NCI-H1092 (cell line): ENCODE measurements at places on chromosomes 11 and 22.

DNA sequence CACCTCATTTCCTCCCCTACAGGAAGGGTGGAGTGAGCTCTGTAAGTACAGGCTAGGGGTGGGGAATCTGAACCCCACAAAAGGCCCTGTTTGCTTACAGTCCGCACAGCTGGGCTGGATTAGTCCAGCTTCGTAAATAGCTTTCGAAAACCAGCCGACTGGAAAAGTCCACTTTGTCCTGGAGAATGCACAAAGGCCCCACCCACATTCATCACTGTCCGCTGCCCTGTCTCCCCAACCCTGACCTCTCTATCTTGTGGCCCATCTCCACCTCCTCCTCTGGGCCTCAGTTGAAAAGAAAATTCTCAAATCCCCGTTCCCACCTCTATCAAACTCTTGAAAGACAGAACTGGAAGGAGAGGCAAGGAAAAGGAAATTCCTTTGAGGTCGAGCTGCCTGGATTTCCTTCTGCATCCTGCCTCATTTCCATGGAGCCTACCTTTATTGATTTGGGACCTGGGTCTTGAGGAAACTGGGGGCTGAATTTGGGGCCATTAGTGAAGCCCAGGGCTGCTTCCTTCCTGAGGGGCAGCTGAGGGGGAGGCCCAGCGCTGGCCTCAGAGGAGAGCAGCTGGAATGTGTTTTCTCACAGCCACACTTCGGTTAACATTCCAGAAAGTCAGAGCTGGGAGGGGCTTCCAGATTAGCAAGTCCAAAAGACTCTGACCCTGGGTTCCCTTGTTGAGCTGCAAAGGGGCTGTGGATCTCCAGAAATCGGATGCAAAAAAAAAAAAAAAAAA lies 147.6 kb downstream of the FBXO7 start:
- no peak for DNase-seq

DNA sequence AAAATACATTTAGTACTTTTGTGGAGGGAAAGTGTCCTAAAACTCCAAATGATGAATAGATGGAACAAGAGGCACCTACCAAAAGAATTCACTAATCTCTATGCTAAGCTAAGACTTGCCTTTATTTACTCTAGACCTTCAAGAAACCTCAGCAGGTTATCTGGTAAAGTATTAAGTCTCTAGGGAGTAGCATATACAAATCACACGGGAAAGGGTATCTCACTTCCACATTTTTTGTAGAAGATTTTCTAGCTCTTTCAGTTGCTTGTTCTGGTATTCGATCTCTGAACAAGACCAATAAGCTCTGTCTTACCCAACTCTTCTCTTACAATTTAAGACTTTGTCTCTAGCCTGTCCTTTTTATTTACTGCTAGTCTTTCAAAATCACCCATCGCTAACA lies 18.1 kb upstream of the CADM1 start:
- no peak for DNase-seq

GRCh38 chr11:70627219-70627618 lies 228.9 kb downstream of the CTTN start:
- no peak for DNase-seq

- no peak for DNase-seq
Observed at GRCh38 chr11:119895981-119896380, 167.0 kb upstream of the NECTIN1 start.

DNA sequence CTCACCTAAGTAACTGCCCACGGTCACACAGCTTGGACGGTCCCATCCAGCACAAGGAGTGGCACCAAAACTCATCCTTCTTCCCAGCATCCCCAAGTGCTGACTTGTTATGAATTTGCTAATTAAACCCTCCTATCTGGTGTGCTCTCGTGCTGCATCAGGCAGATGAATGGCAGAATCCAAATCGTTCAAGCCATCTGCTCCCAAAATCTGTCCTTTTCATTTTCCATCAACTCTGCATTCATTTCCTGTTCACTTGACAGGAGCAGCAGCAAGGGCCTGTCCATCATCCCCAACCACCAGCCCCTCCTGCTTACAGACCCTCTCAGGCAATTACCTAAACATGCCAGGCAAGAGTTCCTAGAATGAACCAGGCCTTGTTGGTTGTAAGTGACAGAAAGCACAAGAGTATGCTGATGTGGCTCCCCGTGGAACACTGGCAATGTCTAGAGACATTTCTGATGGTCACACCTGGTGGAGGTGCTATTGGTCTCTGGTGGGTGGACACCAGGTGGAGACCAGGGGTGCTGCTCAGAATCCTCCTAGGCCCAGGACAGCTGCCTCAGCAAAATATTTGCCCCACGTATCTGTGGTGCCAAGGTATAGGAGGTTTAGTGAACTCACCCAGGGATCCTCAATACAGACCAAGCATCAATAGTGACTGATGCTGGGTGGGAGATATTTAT lies 832.5 kb downstream of the TBC1D22A start:
- DNase-seq = no peak

DNA sequence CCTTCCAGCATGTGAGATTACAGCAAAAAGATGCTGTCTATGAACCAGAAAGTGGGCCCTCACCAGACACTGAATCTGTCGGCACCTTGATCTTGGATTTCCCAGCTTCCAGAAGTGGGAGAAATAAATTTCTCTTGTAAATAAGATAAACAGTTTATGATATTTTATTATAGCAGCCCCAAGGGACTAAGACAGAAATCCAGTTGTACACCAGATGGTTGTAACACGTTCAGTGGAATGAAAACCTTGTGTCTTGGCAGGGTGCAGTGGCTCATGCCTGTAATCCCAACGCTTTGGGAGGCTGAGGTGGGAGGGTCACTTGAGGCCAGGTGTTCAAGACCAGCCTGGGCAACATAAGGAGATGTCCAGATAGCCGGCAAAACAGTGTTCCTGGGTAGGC lies 61.8 kb downstream of the MCHR1 start:
- DNase-seq = no peak

DNA sequence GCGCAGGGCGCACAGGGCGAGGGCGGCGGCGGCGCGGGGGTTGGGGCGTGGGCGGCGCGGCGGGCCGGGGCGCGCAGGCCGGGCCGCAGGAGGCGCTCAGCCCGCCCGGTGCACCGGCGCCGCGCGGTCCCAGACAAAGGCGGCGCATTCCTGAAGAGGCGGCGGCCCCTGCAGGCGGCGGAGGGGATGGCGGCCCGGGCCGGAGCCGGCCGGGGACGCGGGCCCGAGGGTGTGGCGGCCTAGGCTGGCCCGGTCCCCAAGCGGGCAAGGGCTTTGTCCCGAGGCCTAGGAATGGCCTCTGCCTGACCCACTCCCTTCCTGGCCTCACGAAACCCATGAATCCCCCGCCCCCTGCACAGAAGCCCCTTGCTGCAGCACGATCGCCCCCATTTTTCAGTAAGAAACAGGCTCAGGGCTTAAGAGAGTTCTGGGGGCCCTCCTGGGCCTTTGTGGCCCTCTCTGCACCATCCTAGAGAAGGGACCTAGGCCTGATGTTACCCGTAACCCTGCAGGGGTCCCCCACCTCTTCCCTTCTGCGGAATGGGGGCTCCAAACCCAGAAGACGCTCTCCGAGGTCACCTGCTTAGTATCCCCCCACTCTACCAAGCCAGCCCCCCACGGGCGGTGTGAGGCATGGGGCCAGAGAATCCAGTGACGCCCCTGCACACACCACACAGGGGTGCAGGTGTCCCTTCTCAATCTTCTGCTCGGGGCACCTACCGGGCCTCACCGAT lies at the start of gene RTN4R:
Gene RTN4R, minus strand, starts transcription at position 40 of the 734 bp plus-strand sequence. CDS start 226 bp downstream, outside the sequence.
- DNase-seq = peak; percentile 31

DNA sequence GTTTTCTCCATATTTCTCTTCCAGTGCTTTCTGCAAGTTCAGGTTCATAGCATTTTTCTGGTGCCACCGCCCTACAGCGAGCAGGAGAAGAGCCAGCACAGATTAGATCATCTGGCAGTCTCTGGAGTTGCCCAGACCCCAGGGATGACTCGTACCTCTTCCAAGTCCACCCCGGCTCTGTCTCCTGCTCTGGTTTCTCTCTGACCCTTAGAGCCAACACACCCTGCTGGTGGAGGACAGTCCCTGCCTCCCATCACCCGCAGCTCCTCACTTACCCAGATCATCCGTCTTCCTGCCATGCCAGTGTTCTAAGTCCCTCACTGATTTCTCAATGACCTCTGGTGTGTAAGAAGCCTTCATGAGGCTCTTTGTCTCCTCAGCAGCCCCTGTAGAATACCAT lies 28.0 kb downstream of the TST start:
- no peak for DNase-seq

DNA sequence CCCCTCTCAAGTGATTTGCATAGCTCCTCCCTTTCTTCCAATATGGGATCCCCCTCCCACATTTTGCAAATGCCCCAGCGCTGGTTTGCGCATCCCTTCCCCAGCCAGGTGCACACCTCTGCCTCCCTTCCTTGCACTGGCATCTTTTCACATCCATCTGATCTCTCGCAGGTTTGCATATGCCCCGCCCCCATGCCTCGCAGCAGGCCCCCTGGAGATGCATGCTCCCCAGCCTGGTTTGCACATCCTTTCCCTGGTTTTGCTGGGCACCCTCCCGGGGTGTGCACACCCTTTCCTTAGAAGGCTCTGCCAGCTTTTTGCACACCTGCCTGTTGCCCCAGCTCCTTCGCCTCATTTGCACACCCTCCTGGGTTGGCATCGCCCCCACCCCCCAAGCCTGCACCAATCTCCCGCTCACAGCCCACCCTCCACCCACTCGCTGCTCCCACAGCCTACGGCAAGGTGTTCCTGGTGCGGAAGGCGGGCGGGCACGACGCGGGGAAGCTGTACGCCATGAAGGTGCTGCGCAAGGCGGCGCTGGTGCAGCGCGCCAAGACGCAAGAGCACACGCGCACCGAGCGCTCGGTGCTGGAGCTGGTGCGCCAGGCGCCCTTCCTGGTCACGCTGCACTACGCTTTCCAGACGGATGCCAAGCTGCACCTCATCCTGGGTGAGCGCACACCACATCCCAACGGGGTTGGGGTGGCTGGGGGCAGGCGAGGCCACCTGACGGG lies 917 bp downstream of the RPS6KA4 start:
- no peak for DNase-seq

DNA sequence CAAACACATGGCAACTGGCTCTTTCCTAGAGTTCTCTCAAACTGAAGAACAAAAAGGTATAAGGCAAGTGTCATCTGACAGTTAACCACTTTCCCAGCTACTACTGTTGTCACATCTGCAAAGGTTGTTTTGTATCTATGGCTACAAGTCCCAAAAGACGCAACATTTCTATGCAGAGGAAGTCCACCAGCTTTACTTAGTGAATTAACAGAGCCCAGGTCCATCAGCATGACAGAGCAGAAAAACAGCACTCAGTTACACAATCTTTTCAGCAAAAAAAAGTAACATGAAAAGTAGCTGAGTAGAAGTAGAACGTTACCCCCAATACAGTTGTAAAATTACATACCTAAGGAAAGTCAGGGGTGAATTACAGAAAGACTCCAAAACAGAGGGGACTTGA lies 12.1 kb downstream of the CPSF7 start:
- DNase-seq = no peak

DNA sequence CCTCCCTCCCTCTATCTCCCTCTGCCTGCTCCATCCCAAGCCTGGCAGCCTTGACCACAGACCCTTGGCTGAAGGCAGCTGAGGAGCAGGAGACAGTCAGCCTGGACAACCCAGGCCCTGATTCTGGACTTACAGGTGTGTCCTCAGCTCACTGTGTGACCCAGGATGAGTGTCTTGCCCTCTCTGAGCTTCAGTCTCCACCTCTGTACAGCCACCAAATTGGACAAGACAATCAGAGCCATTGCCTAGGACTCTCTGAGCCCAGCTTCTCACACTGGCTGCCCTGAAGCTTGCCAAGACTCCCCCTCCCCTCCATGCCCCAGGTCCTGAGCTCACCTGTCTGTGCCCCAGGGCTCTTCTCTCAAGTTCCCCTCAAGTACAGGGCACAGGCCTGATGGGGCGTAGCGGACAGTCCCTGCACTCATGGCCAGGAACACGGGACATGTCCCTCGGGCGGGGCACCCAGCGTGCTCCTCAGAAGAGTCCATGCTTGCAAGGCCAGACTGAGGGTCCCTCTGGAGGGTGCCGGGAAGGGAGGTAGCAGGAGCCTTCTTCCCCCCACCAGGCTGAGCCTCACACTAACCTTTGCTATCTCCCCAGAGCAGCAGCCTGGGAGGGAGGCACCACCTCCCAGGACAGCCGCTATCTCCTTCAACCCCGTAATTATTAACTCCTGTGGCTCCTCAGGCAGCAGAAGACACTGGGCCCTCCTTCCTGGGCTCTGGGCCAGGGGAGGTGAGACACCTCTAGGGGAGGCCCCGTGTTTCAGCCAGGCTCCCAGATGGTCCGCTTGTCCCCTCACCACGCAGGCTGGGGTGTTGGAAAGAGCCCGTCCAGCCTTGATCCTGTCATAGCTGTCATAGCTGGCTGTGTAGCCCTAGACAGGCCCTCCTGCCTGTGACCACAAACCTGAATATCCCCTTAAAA lies 2.6 kb upstream of the RAB3IL1 start:
- no peak for DNase-seq

DNA sequence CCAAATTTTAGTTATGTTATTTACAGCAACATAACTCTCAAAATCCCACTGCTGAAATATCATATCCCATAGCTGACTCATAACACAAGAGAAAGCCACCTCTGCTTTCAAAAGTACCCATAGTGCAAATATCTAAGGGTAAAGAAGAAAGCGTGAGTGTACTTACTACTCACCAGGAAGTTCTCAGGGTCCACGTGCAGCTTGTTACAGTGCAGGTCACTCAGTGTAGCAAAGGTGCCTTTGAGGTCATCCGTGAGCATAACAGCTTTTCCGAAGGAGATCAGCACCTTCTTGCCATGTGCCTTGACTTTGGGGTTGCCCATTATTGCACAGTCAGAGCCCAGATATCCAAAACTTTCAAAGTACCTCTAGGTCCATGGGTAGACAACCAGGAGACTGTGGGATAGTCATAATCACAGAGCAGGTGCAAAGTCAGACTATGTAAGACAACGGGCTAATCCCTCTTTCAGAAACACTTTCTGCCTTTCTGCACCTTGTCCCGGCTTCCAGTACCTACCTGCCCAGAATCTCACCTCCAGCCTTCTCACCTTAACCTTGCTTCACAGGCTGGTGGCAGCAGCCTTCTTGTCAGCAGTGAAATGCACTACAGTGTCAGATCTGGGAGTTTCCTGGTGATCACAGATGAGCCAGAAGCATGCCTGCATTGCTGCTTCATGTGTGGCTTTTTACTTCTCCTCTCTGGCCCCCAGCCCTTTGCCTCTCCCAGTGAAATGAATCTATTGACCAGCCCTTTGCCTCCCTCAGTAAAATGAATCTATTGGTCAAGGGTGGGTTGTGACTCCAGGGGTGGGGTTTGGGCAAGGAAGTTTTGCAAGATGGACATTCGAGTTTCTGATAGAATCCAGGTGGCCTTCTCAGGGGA lies 6.5 kb downstream of the HBG1 start:
- no peak for DNase-seq

GRCh38 chr22:26825960-26826935 lies 168.9 kb downstream of the MIAT start:
- no peak for DNase-seq

DNA sequence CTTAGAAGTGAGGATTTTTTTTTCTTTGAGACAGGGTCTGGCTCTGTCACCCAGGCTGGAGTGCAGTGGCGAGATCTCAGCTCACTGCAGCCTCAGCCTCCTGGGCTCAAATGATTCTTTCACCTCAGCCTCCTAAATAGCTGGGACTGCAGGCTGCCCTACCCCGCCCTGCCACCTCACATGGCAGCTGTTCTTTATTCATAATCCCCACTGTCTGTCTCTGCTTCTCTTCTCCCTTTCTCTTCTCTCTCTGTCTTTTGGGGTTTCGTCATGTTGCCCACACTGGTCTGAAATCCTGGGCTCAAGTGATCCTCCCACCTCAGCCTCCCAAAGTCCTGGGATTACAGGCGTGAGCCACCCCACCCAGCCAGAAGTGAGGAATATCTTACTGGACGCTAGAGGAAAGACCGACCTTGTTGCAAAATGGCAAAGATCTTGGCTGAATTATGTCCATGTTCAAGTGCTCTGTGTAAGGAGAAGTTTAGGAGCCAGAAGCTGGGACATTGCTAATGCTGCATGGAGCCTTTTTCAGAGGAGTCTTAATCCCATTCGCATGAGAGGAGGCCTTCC lies 21.9 kb downstream of the KRTAP5-5 start:
- DNase-seq = no peak
